ENCODE measurements at places on chromosomes 1 and 21.

GRCh38 chr1:201223852-201224665 is 33.4 kb downstream of the IGFN1 start:
- no peak for DNase-seq

- no peak for DNase-seq
Measured at GRCh38 chr1:154207262-154207661, 1.1 kb upstream of the CFAP141 start.

DNA sequence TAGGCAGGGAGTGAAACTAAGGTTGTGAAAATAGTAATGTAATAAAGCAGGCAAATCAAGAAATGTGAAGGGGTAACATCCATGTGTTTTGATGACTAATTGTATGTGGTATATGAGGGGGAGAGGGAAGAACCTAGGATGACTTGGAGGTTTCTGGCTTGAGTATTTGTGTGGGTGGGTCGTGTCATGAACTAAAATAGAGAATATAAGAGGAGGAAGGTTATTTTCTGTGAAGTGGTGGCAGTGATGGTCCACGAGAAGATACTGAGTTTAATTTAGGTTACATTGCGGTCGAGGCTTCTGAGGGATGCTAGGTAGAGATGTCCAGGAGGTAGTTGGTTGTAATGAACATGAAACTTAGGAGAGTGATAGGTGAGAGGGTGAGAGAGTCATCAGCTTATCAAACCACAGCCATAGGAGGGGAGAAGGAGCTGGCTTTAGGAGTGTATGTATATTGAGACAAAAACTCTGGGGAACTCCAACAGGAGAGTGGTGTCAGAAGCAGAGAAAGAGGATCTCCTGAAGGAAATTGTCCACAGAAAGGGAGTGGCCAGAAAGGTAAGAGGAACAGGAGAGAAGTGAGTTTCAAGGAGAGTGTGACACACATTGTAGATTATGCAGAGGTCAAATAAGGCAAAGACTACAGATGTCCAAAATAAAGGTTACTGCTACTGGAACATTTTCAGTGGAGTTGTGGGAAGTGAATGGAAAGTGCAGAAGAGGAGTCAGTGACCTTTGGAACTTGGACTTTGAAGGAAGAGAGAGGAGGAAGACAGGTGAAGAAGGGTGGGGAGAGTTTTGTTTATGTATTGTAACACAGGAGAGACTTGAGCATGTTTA is 89.0 kb upstream of the MACF1 start:
- DNase-seq = no peak

DNA sequence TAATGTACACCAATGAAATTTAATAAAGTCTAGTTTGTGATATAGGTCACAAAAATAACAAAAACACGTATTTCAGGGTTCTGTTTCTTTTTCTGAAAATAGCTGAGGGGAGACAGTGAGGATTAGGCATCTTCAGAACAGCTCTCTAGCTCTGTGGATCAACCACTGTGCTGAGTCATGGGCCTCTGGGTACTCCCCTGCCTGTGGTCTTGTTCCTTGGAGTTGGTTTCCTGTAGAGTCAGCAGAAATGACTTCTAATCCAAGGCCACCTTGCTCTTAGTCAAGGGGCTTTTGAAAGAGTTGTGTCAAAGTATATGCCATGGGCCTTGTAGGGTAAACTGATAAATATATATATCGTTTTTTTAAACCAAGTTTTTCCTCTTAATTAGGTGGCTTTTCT is 141.8 kb upstream of the ZRANB2 start:
- DNase-seq = no peak

DNA sequence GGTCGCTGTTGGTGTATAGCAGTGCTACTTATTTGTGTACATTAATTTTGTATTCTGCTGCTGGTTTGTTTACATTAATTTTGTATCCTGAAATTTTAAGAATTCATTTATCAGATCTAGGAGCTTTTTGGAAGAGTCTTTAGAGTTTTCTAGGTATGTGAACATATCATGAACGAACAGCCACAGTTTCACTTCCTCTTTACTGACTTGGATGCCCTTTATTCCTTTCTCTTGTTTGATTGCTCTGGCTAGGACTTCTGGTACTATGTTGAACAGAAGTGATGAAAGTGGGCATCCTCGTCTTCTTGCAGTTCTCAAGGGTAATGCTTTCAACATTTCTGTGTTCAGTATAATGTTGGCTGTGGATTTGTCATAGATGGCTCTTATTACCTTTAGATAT is 1757.9 kb downstream of the BRINP3 start:
- no peak for DNase-seq

DNA sequence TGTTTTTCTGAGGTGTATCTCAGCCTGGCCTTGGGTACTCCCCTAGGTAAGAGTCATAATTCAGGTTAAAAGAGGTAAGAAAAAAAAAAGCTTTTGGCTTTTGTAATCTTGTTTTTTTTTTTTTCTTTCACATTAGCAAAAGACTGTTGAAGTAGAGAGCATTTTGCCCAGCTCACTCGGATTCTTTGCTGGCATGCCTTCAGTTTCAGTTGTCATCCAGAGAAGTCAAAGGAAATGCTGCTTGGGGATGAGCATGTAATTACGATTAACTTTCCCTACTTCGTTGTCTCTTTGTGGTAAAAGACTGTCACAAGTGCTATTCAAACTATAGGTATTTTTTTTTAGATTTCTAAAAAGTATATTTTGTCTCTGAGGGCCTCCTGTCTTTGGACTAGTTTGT is 6.3 kb downstream of the BACH1 start:
- DNase-seq = no peak

- DNase-seq = no peak
Measured at GRCh38 chr1:47618222-47618720, 180.4 kb downstream of the FOXD2 start.

- no peak for DNase-seq
Measured at GRCh38 chr1:219086956-219087469, 86.7 kb upstream of the LYPLAL1 start.

DNA sequence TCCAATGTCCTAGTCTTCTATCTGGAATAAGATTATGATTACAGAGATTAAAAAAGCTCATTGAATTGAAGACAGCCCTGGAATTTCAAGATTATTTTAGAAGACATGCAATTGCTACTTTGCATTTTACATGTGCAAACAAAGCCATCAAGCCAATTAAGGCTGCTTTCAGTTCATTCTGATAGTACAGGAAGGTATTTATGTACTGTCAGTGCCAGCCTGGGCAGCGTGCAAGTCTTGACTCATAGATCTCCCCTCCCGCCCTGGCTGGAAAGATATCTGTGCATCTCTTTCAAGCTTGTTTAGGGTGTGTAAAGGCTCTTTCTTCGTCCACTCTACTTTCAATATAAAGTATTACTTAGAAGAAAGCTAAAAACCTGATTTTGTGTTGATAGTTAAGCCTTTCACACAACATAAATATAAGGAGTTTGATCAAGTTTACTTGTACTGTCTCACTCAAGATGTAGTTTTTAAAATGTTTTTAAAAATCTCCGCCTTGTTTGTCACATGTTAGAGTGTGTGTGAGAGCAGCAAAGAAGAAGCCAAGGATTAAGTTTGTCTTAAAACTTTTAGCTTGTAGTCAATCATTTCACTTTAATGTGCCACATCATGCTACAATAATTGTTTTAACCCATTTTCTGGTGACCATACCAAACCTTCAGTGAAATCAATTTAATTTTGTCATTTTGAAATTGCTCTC is 13.6 kb upstream of the LYPLAL1 start:
- no peak for DNase-seq

- DNase-seq = no peak
Measured at GRCh38 chr1:198373376-198373775, 167.1 kb downstream of the ATP6V1G3 start.

GRCh38 chr1:57377339-57378139 is 46.3 kb downstream of the DAB1 start:
- no peak for DNase-seq

DNA sequence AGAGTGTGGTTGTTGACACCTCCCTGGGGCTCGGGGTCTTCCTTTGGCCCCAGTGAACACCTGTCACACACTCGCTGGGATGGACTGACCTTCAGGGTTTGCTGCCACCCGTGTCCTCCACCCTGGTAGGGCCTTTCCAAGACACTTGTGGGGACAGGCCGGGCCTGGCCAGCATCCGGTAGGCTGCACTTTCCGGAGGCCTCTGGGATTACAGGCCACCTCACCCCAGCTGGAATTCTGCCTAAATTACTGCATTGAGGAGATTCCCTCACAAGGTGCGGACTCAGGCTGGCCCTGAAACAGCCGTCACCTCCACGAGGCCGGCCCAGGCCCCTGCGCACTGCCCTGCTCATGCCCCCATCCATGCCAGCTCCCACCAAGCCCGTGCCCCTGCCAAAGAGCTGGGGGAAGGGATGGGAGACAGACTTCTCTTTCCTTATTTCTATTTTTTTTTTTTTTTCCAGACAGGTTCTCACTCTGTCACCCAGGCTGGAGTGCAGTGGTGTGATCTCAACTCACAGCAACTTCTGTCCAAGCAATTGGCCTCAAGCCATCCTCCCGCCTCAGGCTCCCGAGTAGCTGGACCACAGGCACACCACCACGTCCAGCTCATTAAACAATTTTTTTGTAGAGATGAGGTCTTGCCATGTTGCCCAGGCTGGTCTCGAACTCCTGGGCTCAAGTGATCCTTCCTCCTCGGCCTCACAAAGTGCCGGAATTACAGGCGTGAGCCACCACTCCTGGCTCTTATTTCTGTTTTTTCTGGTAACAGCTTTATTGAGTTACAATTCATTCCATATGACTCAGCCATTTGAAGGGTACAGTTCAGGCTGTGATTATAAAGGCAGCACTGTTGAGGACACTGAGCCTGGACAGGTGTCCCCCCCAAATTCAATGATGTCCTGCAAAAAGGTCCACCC is 11.3 kb downstream of the CSTB start:
- no peak for DNase-seq

DNA sequence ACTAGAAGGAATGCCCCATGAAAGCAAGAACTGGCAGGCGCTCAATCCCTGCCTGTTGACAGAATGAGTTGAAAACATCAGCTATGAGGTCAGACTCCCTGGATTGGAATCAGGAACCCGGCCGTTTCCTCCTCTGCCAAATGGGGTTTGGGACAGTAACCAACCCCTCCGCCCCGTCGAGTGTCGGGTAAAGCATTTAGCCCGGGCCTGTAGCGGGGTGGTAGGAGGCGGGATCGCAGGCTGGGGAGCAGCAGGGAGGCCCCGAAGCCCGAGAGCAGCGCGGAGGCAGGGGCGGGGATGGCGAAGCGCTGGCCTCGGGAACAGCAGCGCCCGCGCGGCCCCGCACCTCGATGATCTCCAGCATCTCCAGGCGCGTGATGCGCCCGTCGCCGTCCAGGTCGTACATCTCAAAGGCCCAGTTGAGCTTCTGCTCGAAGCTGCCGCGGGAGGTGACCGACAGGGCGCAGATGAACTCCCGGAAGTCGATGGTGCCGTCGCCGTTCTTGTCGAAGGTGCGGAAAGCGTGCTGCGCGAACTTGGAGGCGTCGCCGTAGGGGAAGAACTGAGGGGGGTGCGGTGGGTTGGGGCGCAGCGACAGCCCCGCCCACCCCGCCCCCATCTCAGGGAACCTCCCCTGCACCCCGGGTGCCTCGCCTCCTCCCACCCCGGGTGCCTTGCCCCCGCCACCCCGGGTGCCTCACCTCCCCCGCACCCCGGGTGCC is 7.5 kb downstream of the HPCAL4 start:
- no peak for DNase-seq

DNA sequence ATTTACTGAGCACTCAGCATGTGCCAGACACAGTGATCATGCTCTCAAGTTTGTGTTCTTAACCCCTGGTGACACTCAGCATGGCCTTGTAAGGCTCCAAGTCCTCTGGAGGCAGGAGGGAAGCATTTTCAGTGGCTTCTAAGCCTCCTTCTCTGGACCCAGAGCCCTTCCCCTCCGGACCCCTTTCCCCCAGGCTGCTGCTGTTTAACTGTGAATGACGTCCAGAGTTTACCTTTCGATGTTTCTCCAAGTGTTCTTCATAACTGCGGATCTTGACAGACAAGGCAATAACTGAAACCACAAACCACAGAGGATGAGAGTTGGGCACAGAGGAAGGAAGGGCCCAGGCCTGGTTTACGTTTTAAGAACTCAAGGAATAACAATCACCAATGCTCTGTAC is 6.5 kb downstream of the MRPS15 start:
- DNase-seq = no peak

DNA sequence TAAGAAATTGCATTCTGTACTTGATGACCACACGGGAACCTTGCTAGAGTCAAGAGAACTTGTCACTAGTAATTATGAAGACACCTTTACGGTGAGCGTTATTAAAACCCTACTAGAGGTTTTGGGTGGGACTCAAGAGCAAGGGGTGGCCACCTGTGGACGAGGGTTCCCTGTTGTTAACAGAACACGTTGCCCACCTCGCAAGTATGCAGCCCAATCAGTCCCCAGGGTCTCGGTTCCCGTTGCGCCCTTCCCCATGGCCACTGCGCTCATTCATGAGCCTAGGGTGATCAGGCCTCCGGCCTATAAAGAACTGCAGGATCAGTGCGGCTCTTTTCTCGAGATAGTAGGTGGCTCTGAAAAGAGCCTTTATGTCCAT is 30.2 kb upstream of the RNF187 start:
- no peak for DNase-seq
